Activated effector memory CD4-positive, alpha-beta T cell treated with anti-CD3 and anti-CD28 coated beads, Interleukin-2, amount 50 U/mL, for 16 hours (primary cell): ENCODE measurements at places on chromosomes 7 and 10.
A peak's percentile ranks its signal among the peaks of the same experiment; 100 is the strongest.

GRCh38 chr7:75772081-75773077, at the start of gene CCL26:
TSS of gene CCL26 (minus strand) at chr7:75772211. CDS start at chr7:75772176, 35 bp downstream.
- DNase-seq, result no peak

DNA sequence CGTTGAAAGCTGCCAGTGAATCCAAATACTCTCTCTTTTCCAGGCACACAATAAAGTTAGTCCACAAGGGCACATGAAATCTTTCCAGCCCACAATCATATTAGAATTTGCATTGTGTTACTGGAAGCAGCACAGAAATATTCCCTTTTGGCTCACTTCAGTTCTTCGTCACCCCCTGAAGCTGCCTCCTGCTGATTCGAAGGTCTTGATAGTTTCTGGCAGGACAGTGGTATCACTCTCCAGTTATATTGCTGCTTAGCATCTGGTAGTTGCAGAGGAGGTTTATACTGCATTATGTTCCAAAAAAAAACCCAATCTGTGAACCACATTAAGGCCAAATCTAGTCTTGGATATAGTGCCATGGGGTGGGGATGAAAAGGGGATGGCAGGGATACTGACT, 253.2 kb downstream of the BICC1 start:
- DNase-seq, result no peak

DNA sequence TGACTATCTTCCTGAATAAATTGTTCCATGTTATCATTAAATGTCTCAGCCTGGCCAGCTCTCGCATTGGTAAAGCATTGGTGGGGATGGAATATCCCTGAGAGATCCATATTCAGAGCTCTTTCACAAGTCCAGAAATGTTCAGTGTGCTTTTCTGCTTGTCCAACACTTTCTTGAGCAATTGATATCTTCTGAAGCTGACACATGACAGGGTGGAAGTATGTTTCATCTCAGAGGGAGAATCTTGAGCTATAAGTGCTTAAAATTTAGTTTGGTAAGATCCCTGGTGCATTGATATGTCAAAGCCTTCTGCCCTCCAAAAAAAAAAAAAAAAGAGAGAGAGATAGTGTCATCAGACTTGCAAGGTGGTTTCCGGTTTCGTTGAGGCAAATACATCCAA, 7.4 kb downstream of the IFIT3 start:
- DNase-seq, result no peak

- no peak for DNase-seq
These were observed 7.7 kb upstream of the MINDY3 start for GRCh38 chr10:15868006-15868405.

GRCh38 chr7:157282141-157282801, 54.5 kb upstream of the DNAJB6 start:
- no peak for DNase-seq

DNA sequence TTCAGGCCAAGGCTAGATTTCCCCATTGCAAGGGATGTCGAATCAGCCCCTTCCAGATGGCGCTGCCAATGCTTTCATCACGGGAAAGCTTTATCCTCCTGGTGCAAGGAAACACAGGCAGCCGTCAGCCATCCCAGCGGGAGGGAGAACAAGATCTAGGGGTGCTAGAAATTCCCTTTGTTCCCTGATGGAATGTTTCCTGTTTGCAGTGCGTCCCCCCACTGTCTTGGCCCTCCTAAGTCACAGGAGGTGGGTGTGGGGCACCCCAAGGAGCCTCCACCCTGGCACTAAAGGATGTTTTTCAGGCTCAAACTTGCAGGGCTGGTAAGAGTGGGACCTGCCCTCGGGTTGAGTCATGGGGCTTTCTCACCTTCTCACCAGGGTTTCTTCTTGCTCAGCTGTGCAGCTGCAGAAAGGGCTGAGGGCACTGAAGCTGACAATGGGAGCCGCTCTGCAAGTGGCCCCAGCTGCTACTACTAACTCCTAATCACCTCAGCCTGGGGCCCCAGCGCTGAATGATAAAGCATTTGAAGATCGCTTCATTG, 103.6 kb downstream of the PRPF18 start:
- DNase-seq, result peak; percentile 31

DNA sequence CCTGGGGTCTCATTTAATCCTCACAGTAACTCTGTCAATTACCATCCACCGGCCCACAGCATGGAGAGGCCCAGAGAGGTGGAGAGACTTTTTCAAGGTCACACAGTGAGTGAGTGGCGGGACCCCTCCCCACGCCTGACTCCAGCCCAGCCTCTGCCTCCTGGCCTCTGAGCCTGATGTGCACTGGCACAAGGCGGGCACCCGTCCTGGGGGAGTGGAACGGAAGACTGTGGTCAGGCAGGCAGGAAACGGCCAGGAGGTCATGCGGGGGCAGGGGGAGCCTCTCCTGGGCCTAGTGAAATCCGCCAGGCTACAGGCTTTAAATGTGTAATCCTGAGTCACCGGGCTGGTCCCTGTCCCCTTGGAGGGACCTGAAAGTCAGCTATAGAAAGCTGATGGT, 32.2 kb downstream of the ZCCHC24 start:
- DNase-seq, result no peak

- no peak for DNase-seq
These were observed 38.2 kb downstream of the GSDME start for GRCh38 chr7:24718977-24719491.

GRCh38 chr7:2165239-2165609, 67.5 kb downstream of the MAD1L1 start:
- DNase-seq, result no peak

DNA sequence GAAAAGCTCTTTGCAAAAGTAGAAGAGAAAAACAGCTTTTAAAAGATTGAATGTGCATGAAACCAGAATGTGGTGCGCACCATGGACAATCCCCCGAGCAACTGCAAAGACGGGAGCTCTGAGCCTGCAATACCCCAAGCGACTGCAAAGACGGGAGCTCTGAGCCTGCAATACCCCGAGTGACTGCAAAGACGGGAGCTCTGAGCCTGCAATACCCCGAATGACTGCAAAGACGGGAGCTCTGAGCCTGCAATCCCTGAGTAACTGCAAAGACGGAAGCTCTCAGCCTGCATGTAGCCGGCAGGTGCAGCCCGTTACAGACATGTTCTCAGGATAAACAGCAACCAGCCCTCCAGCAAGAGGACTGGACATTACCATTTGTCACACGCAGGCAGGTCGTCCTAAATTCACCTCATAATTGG, 6.2 kb downstream of the ZNF775 start:
- DNase-seq, result peak; percentile 39

GRCh38 chr10:5540891-5541290, 16.1 kb downstream of the CALML3 start:
- DNase-seq, result peak; percentile 36

GRCh38 chr7:96306385-96307125, 15.3 kb downstream of the SLC25A13 start:
- DNase-seq, result no peak

GRCh38 chr7:2632733-2633537, 1.1 kb downstream of the TTYH3 start:
- DNase-seq, result peak; percentile 82

- DNase-seq, result no peak
These were observed 12.7 kb downstream of the LMTK2 start for GRCh38 chr7:98119256-98119918.

DNA sequence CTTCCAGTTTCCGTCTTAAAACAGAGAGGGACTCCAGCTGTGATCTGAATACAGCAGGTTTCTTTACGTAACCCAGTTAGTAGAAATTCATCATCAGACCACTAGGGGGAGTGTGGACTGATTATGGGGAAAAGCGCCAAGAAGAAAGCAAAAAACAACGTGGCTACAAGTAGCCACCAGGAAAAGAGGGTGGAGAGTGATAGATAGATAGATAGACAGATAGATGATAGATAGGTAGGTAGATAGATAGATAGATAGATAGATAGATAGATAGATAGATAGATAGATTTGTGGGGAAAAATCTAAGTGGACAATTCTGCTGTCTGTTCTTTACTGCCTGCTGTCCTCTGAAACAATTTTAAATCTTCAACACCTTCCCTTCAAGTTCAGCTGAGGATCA, 12.7 kb upstream of the AKR1B10 start:
- DNase-seq, result no peak

DNA sequence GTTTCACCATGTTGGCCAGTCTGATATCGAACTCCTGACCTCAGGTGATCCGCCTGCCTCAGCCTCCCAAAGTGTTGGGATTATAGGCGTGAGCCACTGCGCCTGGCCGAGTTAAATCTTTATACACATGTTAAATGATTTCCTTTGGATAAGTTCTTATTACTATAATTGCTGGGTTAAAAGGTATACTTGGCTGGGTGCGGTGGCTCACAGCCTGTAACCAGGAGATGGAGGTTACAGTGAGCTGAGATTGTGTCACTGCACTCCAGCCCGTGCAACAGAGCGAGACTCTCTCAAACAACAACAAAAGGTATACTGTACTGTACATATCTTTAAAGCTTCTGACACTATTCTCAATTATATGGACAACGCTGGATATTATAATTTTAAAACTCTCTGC, 53.2 kb upstream of the CDK13 start:
- no peak for DNase-seq

GRCh38 chr7:27172823-27173510, 1.2 kb downstream of the HOXA10 start:
- DNase-seq, result peak; percentile 65

DNA sequence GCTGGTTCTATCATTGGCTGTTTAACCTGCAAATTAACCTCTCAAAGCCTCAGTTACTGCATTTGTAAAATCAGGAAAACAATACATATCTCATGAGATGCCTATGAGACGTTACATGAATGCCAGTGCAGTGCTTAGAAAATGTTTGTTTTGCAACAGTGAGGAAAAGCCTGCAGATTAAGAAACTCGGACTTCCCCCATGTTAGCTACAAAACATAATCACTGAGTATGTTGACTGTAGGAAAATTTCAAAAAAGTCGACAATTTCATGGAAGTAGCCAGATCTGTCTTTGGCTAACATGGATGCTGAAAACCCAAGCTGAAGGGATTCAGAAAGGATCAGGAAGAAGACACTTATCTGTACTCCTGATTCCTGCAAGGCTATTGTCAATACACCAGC, 121.4 kb downstream of the TRIL start:
- no peak for DNase-seq

DNA sequence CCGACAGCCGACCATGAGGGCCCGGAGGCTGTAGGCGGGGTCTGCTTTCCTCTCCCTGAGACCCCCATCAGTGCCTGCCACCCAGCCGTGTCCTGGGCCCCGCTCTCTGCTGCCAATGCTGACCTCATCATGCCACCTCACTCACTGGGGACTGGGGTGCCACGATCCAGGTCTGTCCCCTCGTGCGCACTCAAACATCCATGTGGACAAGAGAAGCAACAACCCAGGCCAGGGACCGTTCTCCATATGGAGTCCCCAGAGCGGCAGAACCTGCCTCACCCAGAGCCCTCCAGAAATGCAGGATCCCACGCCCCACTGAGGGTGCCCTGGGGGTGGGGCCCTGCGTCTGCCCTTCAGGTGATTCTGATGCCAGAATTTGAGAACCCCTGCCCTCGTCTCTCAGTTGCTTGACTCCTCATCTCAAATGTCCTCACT, 210.0 kb upstream of the PPP2R2D start:
- no peak for DNase-seq

DNA sequence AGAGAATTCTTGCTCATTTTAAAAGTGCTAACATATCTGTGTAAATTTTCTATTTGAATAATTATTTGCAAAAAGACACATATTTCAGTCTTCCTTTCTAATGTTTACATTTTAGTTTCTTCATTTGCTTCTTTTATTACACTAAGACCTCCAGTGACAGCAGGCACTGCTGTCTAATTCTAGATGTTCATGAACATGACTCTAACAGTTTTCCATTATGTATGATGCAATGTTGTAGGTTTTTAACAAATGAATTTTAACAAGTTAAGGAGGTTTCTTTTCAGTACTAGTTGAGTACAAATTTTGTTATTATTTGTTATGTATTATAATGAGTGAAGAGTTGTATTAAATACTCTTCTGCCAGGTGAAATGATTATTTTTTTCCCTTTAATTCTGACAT, 83.6 kb downstream of the GRB10 start:
- DNase-seq, result no peak

DNA sequence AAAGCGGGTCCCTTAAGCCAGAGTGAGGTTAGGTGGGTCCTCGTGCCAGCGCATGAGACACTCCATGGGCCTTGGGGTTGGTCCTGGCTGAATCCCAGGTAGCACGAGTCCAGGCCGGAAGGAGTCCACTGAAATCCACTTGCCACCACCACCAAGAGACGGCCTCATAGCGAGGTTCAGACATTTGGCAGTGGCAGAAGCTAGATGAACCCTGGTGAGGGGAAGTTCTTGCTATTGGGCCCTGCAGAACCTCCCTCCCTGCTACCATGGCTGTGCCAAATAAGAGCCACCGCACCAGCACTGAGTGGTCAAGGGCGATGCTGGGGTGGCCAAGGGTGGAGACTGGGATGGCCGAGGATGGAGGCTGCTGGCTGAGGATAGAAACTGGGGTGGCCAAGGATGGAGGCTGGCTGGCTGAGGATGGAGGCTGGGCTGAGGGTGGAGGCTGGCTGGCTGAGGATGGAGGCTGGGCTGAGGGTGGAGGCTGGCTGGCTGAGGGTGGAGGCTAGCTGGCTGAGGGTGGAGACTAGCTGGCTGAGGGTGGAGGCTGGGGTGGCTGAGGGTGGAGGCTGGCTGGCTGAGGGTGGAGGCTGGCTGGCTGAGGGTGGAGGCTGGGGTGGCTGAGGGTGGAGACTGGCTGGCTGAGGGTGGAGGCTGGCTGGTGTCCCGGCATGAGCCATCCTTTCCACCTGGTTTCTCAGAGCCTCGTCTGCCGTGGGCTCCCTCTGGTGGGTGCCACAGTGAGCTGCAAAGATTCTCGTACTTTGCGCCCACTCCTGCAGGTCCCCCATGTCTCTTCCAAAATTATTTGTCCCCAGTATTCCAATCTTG, 88.2 kb downstream of the ELFN1 start:
- peak; percentile 66 for DNase-seq

GRCh38 chr10:14751014-14751896, 23.4 kb downstream of the FAM107B start:
- no peak for DNase-seq

DNA sequence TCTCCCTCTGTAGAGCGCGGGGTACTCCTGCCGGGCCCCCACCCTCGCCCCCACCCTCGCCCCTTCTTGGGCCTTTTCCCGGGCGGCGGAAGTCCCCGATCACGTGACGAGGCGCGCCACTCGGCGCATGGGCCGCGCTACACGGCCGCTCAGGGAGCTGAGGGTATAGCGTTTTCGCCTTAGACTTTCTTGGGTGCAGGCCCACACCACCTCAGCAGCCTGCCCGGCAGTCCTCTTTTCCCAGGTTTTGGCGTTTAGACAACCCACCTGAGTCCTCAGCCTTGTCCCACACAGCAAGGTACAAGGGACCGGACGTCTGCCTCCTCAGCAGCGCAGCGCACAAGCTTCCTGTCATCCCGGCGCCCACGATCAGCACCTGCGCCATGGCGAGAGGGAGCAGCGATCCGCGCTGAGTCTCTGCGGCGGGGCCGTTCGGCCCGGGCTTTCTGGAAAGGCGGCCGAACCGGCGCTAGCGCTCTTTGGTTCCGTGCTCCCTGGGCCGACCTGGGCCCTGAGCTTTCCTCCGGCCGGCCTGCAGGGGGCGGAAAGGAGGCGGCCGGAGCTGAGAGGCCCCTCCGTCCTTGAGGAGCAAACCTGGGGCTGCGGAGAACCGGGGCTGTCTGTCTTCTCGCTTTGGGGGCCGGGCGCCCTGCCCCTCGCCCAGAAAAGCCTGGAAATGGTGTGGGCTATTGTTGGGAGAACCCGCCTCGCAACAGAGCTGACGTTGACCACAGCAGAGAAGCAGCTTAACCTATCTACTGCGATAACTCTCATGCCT, at the start of gene RNLS:
RNLS (minus strand) TSS at position 513 of the 778 bp plus-strand sequence.
- DNase-seq, result peak; percentile 88

- DNase-seq, result no peak
These were observed 27.2 kb downstream of the SVIL start for GRCh38 chr10:29607576-29607975.
